Activated CD8-positive, alpha-beta memory T cell treated with anti-CD3 and anti-CD28 coated beads, Interleukin-2, amount 50 U/mL, for 48 hours (primary cell): ENCODE measurements at places on chromosomes 3 and 15.

DNA sequence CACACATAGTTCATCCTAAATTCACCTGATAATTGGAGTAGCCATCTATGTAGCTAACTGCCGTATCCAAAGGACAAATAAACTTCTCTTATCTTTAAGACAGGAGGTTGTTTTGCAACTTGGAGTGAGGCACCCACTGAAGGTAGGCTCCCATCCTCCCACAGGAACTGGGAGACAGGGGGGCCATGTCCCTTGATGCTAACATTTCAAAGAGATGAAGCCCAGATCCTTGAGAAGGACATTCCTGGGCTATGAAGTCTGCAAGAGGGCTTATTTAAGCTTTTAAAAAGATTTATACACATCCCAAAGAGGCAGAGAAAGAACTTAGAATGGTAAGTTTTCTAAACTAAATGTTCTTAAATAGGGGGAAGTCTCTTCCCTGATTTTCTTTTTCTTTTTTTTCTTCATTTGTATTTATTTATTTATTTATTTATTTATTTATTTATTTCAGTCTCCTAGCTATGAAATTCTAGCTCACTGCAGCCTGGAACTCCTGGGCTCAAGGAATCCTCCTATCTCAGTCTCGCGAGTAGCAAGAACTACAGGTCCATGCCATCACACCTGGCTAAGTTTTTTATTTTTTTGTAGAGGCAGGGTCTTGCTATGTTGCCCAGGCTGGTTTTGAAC is 12.8 kb upstream of the MOBP start:
- no peak for DNase-seq

- DNase-seq: no peak
Observed at GRCh38 chr3:140468407-140468806, 209.5 kb upstream of the TRIM42 start.

DNA sequence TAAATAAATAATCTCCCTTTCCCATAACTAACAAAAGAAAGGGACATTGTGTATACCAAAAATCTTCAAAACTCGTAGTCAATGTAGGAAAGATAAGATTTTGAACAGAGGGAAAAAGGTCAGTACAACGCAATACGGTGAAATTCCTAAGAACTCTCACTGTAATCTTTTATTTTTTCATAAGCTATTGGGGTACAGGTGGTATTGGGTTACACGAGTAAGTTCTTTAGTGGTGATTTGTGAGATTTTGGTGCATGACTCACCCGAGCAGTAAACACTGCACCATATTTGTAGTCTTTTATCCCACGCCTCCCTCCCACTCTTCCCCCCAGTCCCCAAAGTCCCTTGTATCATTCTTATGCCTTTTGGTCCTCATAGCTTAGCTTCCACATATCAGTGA is 718.0 kb downstream of the TBL1XR1 start:
- DNase-seq: no peak

GRCh38 chr3:152302521-152303021 is 33.8 kb downstream of the MBNL1 start:
- no peak for DNase-seq

DNA sequence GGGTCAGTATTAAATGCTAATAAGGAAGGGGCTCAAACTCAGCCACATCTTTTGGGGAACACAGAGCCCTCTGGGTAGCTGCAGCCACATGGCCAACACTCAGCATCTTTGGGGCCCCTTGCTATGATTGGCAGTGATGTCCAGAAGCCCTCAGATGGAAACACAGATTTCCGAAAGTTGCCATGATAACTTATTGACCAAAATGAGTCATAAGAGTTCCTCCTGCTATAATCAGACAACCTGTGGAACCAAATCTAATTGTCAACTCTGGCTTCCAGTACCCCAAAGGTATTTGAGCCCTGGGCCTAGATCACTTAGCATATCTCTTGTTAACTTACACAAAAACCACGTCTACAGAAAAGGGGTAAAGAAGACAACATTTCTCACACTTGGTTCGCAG is 392.2 kb downstream of the KCNH8 start:
- DNase-seq: no peak

- DNase-seq: no peak
Observed at GRCh38 chr15:68187559-68187958, 17.6 kb downstream of the CALML4 start.

GRCh38 chr3:153269730-153270129 is 107.7 kb downstream of the RAP2B start:
- no peak for DNase-seq

GRCh38 chr3:125478326-125478725 is 41.7 kb downstream of the SNX4 start:
- no peak for DNase-seq

- no peak for DNase-seq
Observed at GRCh38 chr15:100106732-100107131, 235.0 kb downstream of the ADAMTS17 start.

GRCh38 chr3:64363842-64364241 is 138.6 kb upstream of the PRICKLE2 start:
- no peak for DNase-seq

DNA sequence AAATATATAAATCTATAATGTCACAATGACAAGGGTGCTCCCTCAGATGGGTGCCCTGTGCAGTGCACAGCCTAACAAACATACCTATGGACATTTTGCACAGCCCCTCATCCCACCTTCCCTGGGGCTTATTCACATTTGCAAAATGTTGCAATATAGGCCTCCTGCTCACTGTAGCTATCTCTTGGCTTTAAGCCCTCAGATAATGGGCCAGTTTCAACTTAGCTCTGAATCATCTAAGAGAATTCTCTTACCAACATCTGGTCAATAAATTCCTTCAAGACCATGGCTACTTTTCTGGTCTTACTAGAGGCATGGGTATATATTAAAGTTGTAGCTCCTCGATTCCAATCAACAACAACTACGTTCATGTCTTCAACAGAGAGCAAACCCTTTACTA is 17.9 kb downstream of the LIPH start:
- DNase-seq: no peak

DNA sequence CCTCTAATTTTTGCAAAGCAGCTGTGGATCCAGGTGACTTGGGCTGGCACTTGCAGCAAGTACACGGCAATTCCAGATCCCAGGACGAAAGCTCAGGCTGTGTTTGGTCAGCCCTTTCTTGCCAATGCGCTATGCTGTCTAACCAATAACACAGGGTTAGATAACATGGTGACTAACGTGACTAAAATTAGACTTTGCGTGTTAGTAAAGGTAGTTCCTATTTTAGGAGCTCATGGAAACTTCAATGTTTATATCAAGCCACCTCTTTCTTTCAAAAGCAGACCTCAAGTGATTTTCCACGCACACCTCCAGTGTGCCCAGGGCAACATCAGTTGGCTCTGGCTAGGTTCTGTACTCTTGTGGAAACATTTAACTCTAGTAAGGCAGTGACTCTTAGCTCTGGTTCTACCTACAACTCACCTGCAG is 32.5 kb downstream of the CDCP1 start:
- no peak for DNase-seq

GRCh38 chr3:188256758-188257157 is 102.8 kb downstream of the LPP start:
- no peak for DNase-seq

GRCh38 chr3:30604558-30604957 is 1.8 kb upstream of the TGFBR2 start:
- no peak for DNase-seq

DNA sequence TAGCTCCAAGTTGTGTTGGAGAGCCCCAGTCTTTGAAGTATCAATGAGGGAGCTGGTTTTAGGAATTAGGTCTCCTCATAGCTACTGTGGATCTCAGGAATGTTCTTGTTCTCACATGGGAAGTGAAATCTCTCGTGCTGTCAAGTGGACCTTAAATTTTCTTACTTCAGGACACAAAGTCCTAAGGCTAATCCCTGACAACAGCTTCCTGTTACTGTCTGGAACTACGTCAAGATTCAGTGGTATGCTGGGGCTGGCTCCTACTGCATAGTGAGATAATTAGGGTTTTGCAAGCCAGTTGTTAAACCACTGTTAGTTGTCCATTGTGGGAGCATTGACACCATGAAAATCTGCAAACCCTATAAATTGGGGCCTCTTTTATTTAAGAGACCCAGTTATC is 22.8 kb downstream of the MESP1 start:
- DNase-seq: no peak

DNA sequence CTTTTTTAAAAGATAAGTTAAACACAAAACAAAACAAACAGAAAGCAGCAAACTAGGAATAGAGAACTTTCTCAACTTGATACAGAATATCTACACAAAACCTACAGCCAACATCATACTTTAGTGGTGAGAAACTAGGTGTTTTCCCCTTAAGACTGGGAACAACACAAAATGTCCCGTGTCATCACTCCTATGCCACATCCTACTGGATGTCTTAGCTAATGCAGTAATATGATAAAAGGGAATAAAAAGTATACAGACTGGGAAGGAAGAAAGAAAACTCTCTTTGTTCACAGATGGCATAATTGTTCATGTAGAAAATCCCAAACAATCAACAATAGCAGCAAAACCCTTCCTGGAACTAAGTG is 45.9 kb downstream of the TMEM45A start:
- DNase-seq: no peak

DNA sequence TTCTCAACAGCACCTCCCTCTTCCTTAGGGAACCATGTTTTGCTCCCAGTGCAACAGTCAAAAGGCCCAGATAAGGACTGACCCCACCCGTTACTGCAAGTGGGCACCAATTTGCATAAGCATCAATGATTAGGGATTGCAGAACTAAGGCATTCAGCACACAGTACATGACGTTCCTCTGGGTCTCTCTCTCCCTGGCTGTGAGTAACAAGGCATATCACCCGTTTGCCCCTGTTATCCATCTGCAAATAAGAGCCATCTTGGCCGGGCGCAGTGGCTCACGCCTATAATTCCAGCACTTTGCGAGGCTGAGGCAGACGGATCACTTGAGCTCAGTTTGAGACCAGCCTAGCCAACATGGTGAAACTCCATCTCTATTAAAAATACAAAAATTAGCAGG is 18.8 kb downstream of the MAGI1 start:
- DNase-seq: no peak

- no peak for DNase-seq
Observed at GRCh38 chr3:28860307-28860706, 420.6 kb upstream of the RBMS3 start.

GRCh38 chr3:65955792-65956477 is 82.8 kb downstream of the MAGI1 start:
- no peak for DNase-seq

- DNase-seq: no peak
Observed at GRCh38 chr15:99454941-99455788, 110.6 kb upstream of the MEF2A start.

DNA sequence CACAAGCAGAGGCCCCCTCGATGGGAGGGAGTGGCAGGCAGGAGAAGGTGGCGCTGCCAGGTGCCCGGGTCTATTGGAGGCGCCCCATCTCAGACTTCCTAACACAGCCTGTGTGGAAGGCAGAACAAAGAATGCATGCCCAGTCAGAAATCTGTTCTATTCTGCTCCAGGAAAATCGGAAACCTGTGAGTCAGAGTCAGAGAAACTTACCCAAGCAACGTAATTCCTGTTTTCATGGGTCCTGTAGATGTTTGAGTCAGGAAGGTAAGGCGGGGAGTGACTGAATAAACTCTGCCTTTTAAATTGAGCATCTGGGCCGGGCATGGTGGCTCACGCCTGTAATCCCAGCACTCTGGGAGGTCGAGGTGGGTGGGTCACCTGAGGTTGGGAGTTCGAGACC is 13.7 kb downstream of the MAP6D1 start:
- DNase-seq: no peak

- DNase-seq: no peak
Observed at GRCh38 chr15:33801954-33802353, 166.3 kb upstream of the CHRM5 start.

DNA sequence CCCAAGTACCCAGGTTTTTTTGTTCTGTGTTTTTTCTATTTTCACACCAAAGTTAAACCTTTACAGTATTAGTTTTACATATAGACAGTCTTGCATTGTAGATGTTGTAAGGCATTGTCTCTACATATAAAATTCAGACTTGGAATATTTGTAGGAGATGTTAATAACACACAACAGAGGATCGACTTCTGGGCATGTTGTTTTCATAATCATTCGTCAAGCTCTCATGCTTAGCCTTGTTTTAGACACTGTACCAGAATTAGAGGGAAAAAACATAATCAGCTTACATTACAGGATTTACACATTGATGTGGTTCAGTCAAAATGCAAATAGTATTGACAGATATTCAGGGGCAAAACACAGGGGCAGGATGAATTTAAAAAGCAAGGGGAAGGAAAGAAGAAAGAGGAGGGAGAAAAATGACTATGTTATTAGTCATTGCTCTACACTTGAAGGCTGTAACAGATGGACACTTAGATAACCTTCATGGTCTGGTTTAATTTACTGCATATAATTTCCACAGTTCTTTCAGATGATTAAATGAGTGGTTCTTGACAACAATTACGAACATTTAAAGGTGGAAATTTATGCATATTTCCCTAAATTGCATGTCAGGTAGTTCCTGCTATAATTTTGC is 7.5 kb downstream of the CMSS1 start:
- no peak for DNase-seq

DNA sequence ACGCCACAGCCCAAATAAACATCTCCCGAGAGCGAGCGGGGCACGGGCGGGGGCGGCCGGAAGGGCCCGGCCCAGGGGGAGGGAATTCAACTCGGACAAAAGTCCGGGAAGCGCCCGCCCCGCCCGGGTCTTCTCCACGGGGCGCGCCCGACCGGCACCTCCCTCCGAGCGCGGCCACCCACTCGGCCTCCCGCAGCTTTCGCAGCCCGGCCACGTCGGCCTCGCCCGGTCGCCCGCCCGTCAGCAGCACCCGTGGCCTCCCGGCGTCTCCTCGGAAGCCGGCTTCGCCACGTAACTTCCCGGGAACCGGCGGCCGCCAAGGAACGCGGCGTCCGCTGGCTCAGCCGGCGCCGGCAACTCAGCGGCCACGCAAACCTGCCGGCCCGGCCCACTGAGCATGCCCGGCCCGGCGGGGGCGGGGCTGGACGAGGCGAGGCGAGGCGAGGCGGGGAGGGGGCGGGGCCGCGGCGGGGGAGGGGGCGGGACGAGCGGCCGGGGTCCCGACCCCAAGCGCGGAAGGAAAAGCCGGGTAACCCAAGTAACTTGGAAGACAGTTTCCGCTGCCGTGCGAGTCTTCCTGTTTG is at the start of gene TJP1:
TSS of gene TJP1 (minus strand) at position 369 of the 584 bp plus-strand sequence. CDS start 440 bp downstream, outside the sequence.
- DNase-seq: no peak
